ENCODE measurements at places on chromosomes 12 and 14.

- DNase-seq: no peak
Observed at GRCh38 chr12:53107122-53107521, 3.8 kb downstream of the SOAT2 start.

DNA sequence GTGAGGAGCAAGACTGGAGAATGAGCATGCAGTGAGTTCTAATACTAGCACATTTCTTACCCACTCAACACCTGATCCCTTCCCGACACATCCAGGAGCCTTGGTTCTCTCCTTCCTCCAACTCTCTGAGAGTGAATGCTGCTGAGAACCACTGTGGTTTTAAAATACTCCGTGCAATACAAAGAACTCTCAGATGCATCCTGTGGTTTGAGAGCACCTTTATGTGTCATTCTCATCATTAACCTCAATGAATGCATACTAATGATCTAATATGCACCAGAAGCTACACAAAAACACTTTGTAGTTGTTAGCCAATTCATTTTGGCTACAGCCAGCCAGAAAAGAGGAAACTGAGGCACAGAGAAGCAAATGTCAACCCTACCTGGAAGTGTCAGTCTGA lies 87.6 kb downstream of the GALNT8 start:
- no peak for DNase-seq

DNA sequence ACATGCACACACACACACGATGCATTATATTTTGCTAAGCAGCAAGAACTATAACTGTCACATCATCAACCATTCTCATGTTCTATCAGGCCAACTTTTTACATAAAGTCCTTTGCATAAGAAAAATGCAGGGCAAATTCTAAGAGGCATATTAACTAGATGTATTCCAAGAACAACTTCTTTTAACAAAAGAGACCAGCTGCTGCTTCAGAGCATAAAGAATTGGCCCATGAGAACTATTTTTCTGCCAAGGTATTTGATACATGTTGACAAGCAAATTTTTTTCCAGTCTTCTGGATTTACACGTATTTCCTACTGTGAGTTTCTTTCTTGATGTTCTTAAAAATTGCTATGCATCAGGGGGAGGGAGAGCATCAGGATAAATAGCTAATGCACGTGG lies 27.2 kb downstream of the GLT8D2 start:
- DNase-seq: no peak

GRCh38 chr14:34536951-34537676 lies 2.4 kb downstream of the EAPP start:
- peak; percentile 23 for DNase-seq

DNA sequence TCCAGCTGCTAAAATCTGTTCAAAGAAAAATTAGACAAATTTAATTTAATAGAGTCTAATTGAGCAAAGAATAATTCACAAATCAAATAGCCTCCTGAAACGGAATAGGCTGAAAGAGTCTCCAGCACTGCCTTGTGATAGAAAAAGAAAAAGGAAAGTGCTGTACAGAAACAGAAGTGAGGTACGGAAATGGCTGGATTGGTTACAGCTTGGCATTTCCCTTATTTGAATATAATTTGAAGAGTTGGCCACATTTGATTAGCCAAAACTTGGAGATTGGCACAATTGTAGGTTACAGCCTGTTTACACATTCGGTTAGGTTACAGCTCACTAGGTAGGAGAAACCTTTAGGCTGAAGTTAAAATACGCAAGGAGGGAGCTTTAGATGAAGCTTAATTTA lies 24.8 kb upstream of the PCED1B start:
- no peak for DNase-seq

- DNase-seq: no peak
Observed at GRCh38 chr12:115519359-115519758, 758.1 kb downstream of the MED13L start.
